H4 (cell line): ENCODE measurements at places on chromosomes 6 and 20.

DNA sequence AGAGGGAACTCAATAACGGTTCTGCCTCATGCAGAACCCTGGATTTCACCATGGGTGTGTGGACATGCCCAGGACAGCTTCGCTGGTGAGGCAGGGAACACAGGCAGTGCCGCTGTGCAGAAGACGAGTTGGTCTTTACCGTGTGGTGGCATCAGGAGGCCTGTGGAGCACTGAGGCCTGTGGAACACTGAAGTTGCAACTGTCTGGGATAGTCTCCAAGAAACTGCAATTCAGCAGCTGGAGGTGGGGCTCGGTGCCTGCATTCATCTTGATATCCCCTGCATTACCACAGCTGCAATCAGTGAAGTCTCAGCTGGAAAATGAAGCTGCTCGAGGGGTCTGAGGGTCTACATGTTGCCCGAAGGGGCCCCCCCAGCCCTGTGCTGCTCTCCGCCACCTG lies 202.4 kb upstream of the CDH4 start:
- no peak for DNase-seq

DNA sequence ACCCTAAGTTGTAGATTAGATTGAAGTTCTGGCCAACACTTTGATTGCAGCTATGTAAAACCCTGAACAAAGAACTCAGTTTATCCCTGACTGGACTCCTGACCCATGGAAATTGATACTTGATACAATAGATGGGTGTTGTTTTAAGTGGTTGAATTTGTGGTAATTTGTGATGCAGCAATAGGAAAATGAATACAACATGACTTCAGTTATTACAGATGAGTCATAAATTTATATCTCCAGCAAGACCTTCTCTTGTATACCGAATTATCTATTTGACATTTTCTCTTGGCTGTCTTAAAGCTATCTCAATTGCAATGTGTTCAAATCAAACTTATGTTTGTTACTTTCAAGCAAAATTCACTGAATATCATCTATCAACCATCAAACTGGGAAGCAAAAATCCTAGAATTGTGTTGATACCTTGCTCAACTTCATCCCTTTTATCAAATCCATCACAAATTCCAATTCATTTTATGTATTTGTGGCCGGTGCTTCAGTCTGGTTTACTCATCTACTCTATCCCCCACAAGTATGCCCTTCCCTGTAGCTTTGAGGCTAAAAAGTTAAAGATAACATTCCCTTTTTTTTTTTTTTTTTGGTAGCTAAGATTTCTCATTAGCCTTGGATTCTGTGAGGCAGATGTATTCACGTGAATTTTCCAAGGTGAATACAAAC lies 129.4 kb upstream of the CENPW start:
- DNase-seq: no peak

- DNase-seq: no peak
Measured at GRCh38 chr20:44188752-44189151, 1.8 kb upstream of the JPH2 start.

- DNase-seq: no peak
Measured at GRCh38 chr20:45470937-45471336, 1.4 kb downstream of the WFDC2 start.

GRCh38 chr6:138787138-138787537 lies 8.7 kb upstream of the ECT2L start:
- no peak for DNase-seq

GRCh38 chr6:41373919-41374617 lies 38.7 kb downstream of the NCR2 start:
- no peak for DNase-seq

DNA sequence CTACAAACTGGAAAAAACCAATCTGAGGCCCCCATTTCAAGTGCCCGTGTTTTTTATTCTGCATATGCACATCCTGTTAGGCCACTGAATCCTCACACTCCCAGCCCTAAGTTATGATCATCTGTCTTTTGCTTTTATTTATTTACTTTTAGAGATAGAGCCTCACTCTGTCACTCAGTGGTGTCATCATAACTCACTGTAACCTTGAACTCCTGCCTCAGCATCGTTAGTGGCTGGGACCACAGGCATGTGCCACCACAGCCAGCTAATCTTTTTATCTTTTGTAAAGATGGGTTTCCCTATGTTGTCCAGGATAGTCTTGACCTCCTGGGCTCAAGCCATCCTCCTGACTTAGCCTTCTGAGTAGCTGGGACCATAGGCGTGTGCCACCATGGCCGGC lies 29.6 kb upstream of the CLDN20 start:
- no peak for DNase-seq

DNA sequence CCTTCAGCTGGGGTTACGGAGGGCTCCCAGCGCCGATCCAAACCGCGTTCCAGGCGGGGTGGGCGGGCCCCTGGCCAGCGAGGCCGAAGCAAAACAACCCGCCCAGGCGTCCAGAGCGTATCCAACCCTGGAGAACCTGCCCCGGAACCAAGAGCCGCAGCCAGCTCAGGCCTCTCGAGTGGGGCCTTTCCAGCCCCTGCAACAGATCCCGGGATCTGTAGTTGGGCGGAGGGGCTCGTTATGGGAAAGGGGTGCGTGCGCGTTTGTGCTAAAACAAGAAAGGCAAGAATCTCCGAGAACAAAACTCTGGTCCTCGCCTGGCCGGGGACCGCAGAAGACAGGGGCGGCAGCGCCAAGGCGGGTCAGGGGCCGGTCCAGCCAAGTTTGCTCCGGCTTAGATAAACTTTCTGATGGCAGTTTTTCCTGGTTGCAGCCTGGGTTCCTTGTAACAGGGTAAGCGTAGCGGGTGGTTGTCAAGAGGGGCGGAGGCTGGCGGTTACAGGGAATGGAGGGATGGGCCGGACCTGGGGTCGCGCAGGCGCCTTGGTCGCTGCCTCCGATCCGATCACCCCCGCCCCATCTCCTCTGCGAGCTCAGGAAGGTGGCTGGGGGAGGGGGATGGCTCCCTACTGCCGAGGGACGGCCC lies 448 bp upstream of the RIN2 start:
- peak; percentile 94 for DNase-seq

- DNase-seq: no peak
Measured at GRCh38 chr6:14964556-14965270, 281.2 kb upstream of the JARID2 start.

GRCh38 chr20:19465536-19465935 lies 253.1 kb downstream of the SLC24A3 start:
- no peak for DNase-seq

DNA sequence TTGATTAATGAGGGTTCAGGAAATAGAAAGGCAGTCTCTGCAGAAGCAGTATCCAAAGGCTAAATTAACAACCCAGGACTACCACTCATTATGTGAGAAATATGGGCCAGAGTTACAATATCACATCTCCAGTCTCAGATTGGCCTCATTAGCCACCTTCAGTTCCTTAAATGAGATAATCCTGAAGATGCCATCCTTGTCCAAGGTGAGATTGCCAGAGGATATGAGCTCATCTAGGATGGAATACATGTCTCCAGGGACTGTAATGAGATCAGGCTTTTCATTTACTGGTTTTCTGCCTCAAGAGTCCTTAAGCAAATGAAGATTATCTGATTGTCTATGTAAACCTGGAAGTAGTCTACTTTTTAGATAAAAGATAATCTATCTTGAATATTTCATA lies 196.3 kb downstream of the FUT9 start:
- no peak for DNase-seq

DNA sequence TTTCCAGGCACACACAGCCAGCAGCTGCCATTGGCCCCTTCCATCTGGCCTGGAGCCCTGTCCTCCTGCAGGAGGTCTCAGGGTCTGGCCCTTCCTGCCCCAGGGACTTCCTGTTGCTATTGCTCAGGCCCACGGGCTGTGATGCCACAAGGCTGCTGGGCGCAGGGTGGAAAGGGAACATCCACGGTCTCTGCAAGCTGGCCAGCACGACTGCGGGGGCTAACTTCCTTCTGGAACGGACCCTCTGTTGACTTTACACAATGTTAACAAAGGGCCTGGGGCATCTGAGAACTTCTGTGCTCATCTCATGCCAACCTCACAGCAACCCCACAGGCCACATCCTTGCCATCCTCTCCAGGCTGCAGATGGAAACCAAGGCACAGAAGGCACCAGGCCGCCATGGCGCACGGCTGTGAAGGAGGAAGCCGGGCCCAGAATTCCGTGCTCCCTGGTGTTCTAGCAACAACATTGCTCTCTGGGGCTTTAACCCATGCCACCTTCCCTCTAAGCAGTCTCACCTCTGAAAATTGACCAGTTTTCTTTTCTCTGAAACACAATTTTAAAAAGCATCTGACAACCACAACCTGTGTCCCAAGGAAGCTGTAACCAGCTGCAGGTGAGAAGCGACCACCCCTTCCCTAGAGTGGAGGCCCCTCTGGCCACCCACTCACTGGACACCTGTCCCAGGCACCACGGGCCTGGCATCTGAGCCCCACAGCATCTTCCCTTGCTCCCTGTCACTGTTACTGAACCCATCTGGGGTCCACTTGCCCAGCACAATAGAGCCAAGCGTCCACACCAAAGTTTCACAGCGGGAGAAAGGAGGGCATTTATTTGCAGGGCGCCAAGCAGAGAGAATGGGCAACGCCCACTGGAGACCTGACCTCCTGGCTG lies 261.3 kb downstream of the CDH4 start:
- DNase-seq: no peak

DNA sequence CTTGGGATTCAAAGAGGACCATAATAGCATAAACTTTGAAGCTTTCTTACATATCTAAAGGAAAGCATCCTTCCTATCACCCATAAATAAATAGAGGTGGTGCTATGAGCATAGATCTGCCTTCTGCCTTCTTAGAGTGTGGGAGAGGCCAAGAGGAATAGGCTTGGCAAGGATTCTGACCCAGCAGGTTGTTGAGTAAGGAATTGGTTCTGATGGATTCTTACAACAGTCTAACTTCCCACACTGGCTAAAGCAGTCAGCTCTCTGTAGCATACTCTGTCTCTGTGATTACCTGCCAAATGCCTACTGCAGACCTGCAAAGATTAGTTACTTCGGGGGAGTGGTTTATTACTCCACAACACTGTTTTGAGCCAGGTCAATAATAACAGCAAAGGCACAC lies 198.0 kb upstream of the RAB32 start:
- DNase-seq: no peak

DNA sequence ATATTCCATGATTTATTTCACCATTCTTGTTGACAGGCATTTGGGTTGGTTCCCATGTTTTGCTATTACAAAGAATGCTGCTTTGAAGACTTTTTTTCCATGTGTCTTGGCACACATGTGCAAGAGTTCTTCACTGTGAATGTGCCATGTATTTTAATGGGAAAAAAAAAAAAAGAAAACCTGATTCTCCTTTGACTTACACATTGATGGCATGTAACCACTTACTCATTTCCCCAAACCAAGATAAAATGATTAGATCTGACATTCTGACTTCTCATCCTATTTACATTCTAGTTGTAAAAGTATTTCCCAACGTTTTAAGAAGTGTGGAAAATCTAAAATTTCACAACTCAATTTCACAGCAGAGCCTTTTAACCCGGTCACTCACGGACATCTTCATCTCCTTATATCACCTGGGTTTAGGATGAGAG lies 4.4 kb downstream of the CAP2 start:
- no peak for DNase-seq

GRCh38 chr6:79694156-79694555 lies 63.0 kb downstream of the SH3BGRL2 start:
- DNase-seq: no peak

- DNase-seq: no peak
Measured at GRCh38 chr6:17914651-17915050, 72.8 kb downstream of the KIF13A start.

GRCh38 chr6:20808924-20809323 lies 274.7 kb downstream of the CDKAL1 start:
- no peak for DNase-seq

DNA sequence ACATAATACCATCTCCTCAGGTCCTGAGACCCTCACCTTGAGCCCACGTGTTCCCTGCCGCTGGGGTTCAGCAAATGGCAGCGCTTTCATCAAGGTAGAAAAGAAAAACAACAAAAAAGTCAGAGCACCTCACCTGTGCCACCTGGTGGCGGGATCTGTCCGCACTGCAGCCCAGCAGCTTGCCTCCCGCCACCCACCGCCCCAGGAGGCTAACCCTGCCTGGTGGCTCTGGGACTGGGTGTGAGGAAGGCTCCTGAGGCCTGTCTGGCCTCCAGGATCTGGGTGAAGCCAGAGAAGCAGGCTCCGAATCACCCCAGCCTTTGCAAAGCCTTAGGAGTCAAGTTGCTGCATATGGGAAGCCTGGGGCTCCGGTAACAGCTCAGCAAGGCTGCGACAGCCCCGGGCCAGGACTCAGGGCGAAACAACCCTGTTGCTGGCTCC lies 270.8 kb downstream of the BMP7 start:
- DNase-seq: peak; percentile 17

DNA sequence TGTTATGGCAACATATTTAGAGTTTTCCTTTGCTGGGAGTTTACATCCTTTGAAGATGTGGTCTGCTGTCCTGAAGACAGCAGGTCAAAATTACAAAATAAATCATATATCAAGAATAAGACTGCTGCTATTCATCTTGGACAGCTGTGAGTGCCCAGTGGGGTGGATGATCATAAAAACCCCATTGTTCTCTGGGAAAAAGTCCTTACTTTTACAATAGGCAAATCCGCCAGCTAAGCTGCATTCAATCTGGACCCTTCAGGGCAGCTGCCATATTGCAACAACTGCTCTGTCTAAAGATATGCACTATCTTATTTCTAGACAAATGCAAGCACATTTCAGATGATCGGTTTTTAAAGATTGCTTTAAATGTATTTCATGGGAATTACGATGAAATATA lies 19.4 kb downstream of the CASS4 start:
- DNase-seq: no peak

DNA sequence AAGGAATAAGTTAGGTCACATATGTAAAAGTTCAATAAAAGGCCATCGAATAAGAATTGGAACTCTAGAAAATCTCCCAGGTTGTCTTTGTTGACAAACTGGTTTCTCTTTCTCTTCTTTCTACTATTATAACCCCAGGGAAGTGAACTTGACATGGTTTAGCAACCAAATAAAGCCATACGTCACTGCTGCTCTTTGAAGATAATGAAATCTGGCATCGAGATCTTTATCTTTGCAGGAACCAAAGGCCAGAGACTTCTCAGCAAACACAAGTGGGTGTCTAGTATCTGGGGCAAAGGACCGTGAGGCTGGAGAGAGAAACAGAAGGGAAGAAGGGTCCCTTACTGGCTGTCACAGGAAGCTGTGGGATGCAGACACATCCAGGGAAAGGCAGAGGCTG lies 286.7 kb upstream of the CDYL start:
- DNase-seq: no peak
